ENCODE measurements at places on chromosomes 3 and 15. TPM values are rescaled to one million over a fixed set of nuclear protein-coding genes. Genes with fewer than 3 reads are reported as not detected.

The UROC1 gene
- not detected for total RNA-seq

The CNTN3 gene
- total RNA-seq = not detected

GRCh38 chr3:11769704-11770476 lies 76.8 kb downstream of the TAMM41 start:
- DNase-seq = no peak

The RETNLB gene
- not detected for total RNA-seq

The CCDC66 gene
- 17.3 TPM for total RNA-seq

The USP4 gene
- 19.9 TPM for total RNA-seq

DNA sequence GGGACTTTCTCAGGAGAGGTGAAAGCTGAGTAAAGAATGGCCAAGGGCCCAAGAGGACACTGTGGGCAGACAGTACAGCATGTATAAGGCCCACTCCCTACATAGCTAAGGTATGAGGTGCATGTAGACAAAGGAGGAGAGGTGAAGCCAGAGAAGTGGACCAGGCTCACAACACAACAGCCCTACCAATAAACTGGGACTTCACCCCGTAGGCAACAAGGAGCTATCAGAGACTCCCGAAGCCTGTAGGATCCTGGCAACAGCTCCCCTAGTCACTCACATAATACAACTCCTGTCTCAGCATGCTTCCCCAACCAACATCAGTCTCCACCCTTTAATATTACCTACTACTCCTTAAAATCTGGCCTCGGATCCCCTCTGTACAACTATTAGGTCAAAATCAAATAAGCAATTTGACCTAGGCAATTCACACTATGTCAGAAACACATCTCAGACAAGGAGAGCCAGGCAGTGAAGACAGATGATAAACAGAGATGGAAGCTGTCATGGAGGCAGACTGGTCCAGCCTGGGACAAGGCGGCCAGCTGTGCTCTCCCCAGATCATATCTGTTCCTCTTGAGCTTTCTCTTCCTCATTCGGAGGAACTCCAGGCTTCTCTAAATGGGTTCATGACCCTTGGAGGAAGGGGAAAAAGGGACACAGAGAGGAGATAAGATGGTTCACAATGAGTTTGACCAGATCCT lies 1.4 kb downstream of the XXYLT1 start:
- DNase-seq = no peak

GRCh38 chr3:178393146-178393545 lies 143.1 kb upstream of the KCNMB2 start:
- no peak for DNase-seq

GRCh38 chr3:94431876-94432570 lies 369.2 kb downstream of the NSUN3 start:
- DNase-seq = no peak

DNA sequence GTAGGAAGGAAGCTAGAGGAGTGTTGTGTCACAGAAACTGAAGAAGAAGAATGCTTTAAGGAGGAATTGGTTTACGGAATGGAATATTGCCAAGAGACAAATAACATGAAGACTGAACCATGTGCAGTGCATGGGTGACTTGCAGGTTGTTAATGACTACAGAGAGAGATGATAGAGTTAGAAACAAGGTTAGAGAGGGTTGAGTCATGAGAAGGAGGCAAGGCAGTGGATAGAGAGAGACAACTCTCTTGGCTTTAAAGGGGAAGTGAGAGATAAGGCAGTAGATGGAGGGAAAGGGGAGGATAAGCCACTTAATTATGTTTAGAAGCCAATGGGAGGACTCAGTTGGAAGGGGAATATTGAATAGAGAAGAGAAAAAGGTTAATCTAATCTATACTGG lies 119.3 kb upstream of the CCNL1 start:
- DNase-seq = no peak

DNA sequence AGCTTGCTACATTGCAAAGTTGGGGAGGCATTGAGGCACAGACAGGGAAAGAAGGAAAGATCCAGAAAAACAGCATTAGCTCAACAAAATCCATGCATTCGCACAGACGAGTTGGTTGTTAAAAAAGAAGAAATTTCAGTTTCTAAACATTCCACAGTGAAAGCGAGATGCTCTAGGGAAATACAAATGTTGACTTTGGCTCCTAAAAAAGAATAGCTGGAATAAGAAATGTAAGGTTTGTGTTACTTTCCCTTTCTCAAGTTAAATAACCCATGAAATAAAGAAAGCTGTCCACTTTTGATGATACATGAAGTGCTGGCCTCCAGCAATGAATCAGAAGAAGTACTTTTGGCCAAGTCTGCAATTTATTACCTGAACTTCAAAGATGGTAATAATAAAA lies 465.1 kb downstream of the ERC2 start:
- DNase-seq = no peak

- DNase-seq = peak; percentile 11
These were observed 863 bp downstream of the PSMA4 start for GRCh38 chr15:78540871-78541743.

Data from PC-3 (cell line).